ENCODE measurements at places on chromosomes 2 and 18.
A peak's percentile ranks its signal among the peaks of the same experiment; 100 is the strongest.

- DNase-seq: no peak
Observed at GRCh38 chr2:12457831-12458230, 258.9 kb upstream of the TRIB2 start.

DNA sequence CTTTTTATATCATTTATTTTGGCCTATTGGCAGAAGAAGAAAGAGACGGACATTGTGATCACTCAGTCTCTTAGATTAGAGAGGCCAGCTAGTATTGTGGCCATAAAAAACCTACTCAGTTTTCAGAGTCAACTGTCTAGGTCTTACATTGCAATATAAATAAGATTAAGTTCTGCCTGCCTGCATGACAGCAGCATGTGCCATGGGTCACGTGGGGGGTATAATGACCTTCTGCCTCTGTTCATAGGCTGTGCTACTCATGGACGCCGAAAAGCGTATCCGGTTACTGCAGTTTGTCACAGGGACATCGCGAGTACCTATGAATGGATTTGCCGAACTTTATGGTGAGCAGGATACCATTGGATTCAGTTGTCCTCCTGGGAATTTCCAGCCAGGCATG lies 238.5 kb downstream of the ALPK2 start:
- no peak for DNase-seq

DNA sequence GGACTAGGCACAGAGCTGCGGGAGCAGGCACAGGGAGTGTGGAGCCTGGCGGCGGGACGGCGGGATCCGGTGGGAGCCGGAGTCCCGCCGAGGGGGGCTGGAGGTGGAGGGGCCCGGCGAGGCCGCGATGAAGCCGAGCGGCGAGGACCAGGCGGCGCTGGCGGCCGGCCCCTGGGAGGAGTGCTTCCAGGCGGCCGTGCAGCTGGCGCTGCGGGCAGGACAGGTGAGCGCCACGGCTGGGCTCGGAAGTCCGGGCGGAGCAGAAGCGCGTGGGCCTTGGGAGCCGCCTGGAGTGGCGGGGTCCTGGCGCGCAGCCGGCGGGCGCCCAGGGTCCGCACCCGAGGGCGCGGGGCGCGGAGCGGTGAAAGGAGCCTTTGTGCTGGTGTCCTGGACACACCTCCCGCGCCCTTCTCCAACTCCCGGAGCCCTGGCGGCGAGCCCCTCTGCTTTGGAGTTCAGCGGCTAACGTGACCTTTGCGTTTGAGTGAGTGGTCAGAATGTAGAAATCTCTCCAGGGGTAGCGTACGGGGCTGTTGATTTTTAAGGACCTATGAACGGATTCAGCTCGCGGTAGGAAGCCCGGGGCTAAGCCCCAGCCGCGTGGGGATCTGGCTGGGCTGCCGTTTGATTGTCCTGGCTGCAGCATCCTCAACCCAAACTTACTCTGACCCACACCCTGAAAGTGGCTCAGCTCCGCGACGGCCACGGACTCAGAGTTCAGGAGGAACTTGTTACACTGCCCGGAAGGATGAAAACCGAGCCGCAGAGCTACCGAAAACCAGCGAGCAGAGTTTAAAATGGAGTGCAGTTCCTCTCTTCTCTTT lies 448 bp downstream of the IMPA2 start:
- no peak for DNase-seq

GRCh38 chr2:105937498-105938097 lies 192.9 kb downstream of the NCK2 start:
- no peak for DNase-seq

DNA sequence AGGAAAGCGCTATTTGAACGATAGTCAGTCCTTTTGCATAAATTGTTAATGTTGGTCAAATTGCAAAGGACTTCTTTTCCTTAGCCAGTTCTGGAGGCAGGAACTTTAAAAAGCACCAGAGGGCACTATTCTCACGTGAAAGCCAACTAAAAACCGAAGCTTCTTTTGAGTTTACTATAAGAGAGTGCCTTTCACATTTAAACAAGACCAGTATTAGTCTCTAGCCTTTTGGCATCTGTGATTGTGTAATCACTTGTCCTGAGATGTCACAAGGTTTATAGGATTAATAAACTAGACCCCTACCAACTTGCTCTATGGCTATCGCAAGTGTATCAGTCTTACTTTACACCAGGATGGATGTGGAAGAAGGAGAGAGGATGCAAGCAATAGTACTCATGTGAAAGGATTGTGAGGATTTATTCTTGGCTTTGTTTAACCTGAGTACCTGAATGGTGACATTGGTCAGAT lies 14.4 kb upstream of the STAT4 start:
- peak; percentile 16 for DNase-seq

DNA sequence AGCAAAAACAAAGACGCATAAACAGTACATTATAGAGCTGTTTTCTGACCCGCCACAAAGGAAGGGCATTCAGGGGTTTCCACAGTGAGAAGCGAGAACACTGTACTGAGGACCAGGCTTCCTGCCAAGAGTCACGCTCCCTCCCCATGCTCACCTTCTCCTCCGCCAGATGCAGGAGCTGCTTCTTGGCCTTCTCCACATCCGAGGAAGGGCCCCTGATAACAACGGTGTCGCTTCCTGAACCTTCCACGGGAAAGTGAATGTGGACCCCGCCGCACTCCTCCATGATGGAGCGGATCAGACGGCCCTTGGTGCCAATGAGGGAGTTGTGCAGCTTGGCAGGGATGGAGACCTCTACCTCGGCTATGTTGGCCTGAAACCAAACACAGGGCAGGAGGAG lies 53.8 kb downstream of the ANO7 start:
- DNase-seq: no peak

DNA sequence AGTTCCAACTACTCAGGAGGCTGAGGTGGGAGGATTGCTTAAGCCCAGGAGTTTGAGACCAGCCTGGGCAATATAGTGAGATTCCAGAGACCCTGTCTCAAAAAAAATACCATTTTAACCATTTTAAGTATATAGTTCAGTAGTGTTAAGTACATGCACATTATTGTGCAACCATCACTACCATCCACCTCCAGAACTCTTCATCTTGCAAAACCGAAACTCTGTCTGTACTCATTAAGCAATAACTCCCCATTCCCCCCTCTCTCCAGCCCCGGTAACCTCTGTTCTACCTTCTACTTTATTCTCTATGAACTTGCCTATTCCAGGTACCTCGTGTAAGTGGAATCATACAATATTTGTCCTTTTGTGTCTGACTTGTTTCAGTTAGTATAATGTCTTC lies 86.4 kb downstream of the GFPT1 start:
- no peak for DNase-seq

GRCh38 chr18:24726727-24727492 lies 266.5 kb downstream of the HRH4 start:
- DNase-seq: peak; percentile 83

DNA sequence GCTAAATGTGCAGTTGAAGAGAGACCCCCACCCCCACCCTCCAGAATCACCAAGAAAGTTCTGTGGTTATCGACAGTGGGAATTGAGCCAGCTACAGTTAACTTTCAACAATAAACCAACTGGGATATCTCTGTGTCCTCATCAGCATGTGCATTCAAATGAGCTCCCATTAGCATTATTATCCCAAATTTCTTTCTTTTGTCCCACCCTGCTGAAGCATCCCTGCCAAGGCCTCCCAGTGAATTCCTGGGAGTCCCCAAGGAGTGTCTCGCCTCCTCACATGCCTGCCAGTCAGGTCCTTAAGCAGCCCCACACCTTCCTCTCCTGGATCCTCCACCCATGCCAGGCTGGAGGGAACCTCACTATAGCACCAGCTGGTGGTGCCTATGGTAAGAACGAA lies 422.1 kb upstream of the HNRNPA3 start:
- DNase-seq: no peak

DNA sequence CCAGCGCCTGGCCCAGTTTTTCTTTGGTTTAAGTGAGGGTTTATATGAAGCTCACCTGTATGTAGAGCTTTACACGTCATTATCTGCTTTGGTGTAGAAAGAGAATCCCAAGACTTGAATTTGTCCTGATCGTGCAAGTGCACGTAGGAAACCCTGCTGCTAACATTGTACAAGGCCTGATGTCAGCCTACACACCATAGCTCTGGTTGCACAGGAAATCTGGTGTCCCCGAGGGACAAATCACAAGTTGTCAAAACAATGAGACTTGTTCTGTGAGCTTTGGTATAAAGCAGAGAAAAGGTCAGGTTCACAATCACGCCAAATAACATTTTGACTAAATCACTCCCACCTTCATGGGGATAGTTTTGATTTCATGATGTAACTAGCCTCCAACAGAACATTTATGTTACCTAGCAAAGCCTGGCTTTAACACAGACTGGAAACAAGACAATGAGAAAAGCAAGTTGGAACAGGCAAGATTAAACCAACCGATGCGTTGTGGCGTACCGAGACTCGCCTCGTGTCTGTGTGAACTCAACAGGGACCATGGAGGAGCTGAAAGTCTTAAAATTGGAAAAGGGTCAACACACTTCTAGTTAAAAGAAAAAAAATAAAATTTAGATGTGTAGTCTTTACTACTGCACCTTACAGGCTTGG lies 41.4 kb downstream of the ZAP70 start:
- no peak for DNase-seq

DNA sequence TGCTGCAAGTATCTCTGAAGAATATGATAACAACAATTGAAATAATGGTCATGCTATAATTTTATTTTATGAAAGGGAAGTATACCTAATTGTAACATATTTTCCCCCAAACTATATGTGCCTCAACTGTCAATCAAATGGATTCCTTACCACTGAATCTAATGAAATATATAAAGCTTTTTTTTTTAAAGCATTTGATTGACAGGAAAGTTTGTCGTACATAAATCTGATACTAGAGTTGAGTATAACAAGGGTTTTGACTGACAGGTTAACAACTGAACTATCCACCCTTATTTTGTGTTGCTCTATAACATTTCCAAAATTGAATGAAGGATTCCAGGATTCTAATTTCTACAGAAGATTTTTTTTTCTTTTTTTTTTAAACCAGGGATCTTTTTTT lies 1333.3 kb upstream of the SLC39A10 start:
- no peak for DNase-seq

DNA sequence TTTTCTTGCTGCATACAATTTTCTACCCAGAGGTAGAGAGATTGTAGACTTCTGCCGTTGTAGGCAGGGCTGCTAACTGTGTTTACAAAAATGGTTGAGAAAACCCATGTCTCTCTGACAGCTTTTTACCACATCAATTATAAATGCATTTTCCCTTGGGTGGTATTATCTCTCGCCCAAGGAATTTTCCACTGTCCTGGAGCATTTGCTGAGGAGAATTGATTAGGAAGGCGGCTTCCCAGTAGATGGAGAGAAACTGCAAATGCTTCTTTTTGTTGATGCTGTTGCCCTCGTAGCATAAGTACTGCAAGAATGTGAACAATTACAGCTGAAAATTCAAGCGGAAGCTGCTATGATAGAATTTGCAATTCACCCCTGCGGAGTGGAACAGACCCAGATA lies 1007.7 kb upstream of the KLHL29 start:
- no peak for DNase-seq

- no peak for DNase-seq
Observed at GRCh38 chr18:2313332-2313731, 258.0 kb downstream of the METTL4 start.

GRCh38 chr2:54909001-54909400 lies 141.2 kb downstream of the RTN4 start:
- no peak for DNase-seq

DNA sequence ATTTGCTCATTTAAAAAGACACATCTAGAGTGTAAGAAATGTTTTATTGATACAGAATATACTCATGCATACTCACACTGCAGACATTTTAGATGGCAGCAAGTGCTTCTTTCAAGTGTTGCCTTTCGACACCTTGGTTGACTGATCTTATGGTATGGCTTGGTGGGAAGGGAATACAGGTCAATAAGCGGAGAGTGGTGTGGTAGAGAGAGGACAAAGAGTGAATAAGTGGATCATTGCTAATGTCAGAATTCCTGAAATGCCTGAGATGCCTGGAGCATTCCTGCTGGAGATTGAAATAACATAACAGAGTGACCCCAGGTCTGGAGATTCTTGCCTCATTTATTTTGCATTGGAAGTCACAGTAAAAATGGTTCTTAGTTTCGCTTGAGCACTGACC lies 76.7 kb downstream of the RND3 start:
- no peak for DNase-seq

GRCh38 chr2:46967990-46968647 lies 52.5 kb upstream of the MCFD2 start:
- DNase-seq: no peak

DNA sequence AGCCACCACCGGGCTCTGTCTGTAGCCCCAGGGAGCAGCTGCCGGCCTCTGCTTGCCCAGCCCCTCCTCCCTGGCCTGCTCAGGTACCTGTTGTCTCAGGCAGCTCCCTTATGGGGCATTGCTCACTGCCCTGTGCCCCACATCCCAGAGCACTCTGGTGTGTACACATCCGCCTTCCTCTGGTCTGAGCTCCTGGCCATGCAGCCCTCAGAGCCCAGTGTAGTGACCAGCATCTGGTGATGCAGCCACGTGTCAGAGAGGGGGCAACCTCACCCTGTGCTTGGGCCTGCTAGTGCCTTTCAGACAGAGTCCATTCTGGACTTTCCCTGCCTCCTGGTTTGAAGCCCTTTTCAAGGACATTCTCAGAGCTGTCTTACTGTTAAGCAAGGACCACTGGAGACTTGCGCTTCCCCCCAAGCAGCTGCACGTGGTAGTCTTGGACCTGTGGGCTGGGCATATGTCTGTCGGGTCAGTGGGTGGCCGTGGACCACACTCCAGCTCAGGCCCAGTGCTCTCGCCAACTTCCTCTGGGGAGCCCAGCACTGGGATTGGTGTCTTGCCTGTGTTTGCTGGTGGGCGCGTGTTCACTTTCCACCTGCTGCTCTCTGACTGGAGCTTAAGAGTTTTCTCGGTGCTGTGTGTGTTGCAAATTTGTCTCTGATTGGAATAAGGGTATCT lies 30.7 kb downstream of the DGKD start:
- no peak for DNase-seq

GRCh38 chr18:54263904-54264336 lies 5.4 kb upstream of the POLI start:
- no peak for DNase-seq

DNA sequence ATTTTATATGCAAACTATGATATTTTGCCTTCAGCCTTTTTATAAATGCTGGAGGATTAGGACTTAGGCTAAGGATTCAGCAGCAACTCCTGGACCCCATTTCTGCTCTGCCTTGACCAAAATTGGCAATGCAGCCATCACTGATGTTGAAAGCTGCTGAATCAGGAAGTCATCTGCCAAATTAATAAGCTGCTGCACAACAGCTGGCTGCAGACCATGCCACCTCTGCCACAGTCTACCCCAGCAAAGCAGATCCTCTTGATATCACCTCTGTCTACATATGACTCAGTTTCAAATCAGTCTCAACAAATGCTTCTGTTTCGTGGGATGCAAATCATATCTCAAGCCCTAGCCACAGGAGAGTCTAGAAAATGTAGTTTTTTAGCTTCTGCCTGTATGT lies 7.1 kb upstream of the SOS1 start:
- no peak for DNase-seq

DNA sequence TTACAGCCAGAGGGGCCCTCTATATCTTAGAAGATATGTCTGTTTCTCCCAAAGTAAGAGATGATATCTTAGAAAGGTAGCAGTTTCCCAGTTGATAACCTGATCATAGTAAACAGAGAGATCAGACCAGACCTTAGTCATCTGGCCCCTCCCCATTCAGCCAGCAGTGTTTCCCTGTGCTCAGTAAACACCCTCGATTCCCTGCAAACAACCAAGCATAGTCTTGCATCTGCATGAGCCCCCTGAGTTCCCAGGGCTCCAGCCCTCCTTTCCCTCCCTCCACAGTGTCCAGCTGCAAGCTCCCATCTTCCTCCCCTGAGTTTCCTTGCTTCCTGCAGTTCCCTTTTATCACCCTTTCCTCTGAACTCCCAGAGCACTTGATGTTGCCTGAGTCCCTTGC lies 20.3 kb downstream of the NRP2 start:
- DNase-seq: no peak

All from NCI-H1417 treated with DMSO at 0.1 percent for 48 hours (cell line).